ENCODE measurements at places on chromosomes 2 and 18.

DNA sequence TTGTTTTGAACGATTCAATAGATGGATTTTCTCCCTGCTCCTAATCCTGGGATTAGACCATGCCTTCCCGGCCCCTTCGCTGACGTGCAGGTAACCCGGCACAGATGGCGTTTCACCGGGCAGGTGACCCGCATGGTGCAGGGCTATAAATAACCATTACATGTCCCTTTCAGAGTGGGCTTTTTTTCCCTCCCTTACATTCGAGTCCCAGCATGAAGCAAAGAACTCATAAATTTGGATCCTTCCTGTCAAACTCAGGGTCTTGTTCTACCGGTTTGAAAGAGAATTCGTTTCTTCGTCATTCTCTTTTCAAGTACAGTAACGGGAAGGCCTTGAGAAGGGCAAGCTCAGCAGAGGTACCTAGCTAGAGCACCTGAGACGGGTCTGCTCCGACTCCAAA is 46.1 kb downstream of the EDAR start:
- DNase-seq = no peak

- no peak for DNase-seq
Observed at GRCh38 chr18:50196261-50196660, 1.3 kb upstream of the MYO5B start.

DNA sequence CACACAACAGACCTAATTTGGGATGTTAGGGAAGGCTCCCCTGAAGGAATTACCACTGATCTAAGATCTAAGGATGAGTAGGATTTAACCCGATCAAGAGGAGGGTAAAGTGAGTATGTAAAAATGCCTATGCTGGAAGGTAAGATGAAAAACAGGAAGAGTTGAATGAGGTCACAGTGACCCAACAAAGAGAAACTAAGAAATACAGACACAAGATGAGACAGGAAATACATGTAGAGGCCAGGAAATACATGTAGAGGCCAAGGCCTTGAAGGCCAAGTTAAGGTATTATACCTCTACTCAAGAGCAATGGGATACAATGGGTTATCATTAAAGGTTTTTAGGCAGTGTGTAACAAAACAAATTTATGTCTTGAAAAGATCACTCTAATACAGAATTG is 131.6 kb upstream of the TANK start:
- DNase-seq = no peak

DNA sequence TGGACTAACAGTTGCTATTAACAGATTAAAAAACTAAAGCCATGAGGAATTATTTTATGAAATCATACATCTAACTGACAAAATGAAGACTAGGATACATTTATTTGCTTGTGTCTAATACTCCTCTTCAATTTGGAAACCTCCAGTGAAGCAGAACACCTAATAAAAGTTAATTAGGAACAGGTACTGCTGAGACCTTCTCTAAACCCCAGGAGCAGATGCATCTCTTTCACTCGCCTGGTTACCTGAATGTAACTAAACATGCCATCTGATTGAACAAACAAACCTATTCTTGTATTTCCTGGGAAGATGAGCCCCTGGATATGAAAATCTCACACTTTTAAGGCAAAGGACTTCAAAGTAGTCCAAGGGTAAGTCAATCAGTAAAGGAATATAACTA is 898.2 kb downstream of the NRXN1 start:
- no peak for DNase-seq

DNA sequence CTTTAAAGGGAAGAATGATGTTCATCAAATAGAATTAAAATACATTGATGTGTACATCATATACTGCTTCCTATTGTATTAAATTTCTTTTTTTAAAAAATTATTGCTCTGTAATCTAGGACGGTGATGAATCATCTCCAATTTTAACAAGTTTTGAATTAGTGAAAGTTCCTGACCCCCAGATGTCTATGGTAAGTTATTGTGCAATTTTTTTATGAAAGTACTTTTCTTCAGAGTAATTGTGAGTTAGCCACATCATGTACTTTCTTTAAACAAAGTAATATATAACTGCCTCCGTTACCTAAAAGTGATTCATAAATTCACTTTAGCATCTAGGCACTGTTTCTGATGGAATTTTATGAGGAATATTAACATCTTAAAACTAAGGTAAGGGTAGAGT is 38.1 kb downstream of the PIK3C3 start:
- DNase-seq = no peak

- no peak for DNase-seq
Observed at GRCh38 chr2:23360571-23361125, 24.3 kb upstream of the KLHL29 start.

GRCh38 chr2:66803726-66804125 is 368.8 kb downstream of the MEIS1 start:
- no peak for DNase-seq

GRCh38 chr2:120429586-120430500 is 83.9 kb downstream of the INHBB start:
- no peak for DNase-seq

- DNase-seq = no peak
Observed at GRCh38 chr2:31539505-31539904, 41.2 kb downstream of the SRD5A2 start.

- no peak for DNase-seq
Observed at GRCh38 chr2:8265476-8266226, 416.2 kb upstream of the ID2 start.

DNA sequence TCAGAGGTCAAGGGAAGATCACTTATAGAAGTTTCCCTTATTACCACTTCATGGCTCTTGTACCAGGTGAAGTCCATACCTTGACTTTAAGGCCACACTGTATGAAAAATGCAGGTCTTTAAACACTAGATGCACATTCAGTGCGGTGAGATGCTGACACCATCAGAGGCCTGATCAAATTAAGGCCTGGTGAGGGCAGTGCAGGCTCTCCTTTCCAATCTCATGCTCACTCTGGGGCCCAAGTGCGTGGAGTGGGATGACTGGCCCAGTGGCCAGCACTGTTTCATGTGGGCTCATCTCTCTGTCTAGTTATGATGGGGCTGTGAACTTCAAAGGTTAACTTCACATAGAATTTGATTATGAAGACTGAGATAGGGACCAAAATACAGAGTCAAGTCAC is 281.1 kb downstream of the SLC4A3 start:
- DNase-seq = no peak

DNA sequence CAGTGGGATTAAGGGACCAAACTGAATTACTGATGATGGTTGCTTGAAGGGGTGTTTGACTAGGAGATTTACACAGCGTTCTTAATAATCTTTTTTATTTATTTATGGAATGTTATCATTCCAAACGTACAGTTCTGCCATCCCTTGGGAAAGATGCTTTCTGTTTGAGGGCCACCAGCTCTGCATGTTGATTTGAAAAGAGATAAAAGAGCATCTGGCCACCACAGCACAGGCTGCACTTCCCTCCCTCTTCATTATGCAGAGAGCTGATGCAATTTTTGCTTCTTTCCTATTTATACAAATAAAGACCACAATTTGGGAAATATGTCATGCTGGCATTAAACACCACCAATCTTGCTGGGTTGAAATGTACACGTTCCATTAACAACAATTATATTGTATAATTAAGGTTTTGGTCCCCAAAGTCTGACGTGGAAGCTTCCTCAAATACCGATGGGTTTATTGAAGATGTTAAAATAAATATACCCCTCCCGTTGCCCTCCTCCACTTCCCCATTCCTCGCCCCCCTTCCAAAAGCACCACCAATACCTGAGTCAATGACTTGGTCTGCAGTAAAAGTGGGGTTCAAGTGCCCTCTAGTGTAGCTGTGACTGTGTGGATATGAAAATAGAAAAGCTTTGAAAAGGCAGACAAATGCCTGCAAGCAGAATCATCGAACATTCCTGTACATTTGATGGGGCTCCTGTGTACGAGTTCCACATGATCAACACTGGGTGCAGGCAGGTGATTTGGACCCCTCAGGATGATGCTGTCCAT is 211.9 kb downstream of the HRH4 start:
- DNase-seq = no peak

Measured in activated T-cell treated with anti-CD3 and anti-CD28 coated beads for 1 hour (primary cell).